Fibroblast of upper back skin (primary cell): ENCODE measurements at places on chromosomes 6 and 20.

DNA sequence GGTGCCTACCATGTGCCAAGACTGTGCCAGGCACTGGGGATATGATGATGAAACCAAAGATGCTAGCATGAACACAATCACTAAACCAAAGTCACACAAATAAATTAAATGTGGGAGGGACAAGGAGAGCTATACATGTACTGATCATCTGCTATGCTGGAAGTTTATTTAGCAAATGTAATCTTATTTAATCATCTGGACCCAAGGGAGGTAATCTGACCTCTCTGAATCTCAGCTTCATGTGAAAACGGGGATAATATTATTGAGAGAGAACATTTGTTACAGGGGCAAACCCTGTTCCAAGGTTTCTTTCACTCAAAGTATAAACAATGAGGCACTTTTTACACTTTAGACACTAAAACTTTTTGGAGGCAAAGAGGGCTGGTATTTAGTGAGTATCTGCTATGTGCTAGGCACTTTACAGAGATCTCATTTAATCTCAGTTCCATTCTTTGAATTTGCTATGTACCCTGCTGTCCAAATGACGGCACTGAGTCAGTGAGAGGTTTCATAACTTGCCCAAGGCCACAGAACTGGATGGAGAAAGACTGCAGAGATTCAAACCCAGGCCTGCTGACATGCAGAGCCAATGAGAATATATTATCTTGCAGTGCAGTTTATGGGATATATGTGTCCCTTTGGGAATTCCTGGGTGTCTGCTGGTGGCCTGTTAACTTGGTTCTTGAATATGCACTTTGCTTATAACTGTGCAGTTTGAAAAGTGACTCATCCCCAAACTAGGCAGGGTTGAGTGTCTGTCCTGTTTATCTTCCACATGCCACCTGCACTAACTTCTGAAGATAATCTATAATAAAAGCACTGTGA, 3.3 kb upstream of the ASXL1 start:
- DNase-seq, result peak; percentile 70

GRCh38 chr6:117771403-117771802, 96.1 kb downstream of the NUS1 start:
- DNase-seq, result no peak

DNA sequence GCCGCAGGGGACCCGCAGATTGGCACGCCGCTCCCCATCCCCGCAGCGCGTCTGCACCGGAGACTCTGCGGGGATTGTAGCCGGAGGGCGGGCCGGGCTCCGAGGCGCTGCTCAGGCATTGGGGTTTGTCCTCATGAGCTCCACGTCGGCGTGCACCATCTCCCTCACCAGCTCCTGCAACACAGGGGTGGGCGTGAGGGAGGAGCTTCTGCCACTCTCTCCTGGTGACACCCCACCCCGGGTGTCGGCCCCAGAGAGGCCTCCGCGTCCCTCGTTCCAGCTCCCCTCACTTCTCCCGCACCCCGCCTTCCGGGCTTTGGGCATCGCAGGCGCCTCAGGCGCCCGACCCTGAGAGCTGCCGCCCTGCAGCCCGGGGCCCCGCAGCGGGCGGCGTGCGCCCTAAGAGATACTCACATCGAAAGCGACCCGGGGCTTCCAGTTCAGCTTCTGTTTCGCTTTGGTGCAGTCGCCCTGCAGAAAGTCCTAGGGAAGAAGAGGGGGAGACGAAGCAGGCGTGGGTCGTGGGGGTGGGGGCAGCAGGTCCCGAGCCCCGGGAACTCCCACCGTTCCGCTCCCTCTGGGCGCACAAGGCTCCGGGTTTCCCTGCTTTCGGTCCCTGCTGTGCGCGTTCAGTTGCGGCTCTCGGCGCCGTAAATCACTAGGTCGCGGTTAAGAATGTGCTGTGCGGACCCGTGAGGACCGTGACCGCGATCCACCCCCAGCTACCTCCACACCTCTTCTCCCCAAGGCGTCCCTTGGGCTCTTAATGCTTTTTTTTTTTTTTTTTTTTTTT, 14.5 kb downstream of the FOXC1 start:
- no peak for DNase-seq

DNA sequence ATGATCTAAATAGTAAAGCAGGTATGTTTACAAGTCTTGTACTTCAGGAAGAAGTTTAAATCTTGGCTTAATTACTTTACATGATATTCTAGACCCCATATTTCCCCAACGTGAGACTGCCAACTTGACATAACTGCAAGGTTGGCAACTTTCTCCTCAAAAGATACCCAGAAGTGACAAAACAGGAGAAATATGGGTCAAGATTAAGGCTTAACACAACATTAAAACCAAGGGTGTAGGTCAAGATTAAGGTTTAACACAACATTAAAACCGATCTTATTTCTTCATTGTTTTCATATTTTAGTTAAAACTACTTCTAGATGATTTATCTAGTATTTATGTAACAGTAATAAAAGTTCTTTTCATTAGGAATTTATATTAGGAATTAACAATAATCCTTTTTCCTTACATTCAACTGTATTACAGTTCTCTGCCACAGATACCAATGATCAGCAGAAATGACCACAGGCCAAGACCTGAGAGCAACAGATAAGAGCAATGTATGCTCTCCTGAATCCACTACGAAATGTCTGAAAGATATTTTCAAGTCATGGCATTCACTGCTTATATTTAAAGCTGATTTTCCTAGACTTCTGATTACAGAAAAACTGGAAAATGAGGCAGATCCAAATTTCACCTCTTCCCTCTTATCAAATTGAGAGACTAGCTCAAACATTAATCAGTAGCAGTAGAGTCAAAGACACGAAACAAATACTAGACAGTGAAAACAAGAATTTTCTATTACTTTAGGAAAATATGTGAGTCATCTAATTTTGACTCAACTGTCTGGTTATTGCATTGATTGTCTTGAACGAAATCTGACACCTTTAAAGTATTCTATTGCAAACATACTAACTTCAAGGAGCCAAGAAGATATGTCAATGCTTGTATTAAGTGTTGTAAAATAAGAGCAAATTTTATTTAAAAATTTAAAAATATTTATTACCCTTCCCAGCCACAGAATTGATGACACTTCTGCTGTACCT, 72.3 kb downstream of the RNGTT start:
- peak; percentile 33 for DNase-seq

DNA sequence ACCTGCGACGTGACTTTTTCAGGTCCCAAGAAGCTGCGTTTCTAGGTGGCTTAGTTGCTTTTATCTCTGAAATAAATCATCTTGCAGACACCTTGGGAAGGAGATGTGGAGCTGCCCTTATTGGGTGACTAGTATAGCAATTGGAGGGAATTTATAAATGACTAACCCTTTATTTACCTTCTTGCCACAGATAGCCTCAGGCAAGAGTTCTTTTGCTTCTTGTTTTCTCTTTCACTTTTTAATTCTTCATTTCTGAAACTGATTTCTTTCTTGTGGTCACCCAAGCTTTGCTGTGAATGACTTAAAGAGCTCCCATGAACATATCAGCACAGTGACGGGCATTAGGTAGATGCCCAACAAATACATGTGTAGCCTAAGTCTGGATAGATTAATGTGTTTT, 3.0 kb downstream of the ADGRF4 start:
- no peak for DNase-seq

DNA sequence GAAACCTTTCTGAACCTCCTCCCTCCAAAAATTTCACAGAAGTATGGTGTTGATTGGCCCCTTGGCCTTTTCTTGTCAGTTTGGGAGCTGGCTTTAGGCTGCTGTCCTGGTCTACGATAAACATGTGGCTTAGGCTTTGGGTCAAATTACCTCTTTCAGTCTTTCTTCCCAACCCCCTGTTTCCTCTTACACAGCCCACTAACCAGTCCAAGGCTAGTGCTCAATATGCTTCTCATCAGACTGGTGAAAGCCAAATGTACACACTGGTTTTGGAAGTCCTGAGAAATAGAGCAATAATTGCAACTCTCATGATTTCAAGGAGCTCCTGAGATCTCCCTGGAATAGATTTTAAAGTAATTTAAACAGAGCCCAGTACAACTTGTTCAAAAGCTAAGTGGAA, 933.7 kb upstream of the GJE1 start:
- peak; percentile 62 for DNase-seq

- DNase-seq, result peak; percentile 71
Observed at GRCh38 chr6:97189767-97190166, 93.2 kb downstream of the MMS22L start.

- DNase-seq, result no peak
Observed at GRCh38 chr6:147805155-147805554, 296.7 kb downstream of the SAMD5 start.
